ENCODE measurements at places on chromosomes 7 and 10.
A peak's percentile ranks its signal among the peaks of the same experiment; 100 is the strongest.

GRCh38 chr7:97667359-97667758, 64.5 kb upstream of the TAC1 start:
- DNase-seq, result no peak

- no peak for DNase-seq
Observed at GRCh38 chr10:98487649-98488048, 40.9 kb upstream of the HPS1 start.

DNA sequence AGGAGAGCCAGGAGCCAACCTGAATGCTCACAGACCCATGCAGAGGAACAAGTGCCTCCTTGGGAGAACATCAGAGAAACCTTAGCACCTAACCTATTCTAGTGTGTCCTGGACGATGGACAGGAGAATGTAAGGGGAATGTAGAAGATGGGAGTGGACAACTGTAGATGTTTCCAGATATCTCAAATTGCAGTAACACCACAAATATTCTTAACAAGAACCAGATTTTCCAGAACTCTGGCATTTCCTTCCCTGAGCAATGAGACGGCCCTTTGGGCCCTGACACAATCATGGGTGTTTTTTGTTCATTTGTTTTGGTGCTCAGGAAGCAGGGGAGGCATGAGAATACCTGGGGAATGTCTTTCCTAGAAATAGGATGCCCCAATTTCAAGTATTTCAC, 196.1 kb upstream of the PRSS1 start:
- no peak for DNase-seq

GRCh38 chr7:15341817-15342216, 220.0 kb downstream of the AGMO start:
- DNase-seq, result no peak

GRCh38 chr7:74013539-74014272, 14.3 kb upstream of the ELN start:
- no peak for DNase-seq

DNA sequence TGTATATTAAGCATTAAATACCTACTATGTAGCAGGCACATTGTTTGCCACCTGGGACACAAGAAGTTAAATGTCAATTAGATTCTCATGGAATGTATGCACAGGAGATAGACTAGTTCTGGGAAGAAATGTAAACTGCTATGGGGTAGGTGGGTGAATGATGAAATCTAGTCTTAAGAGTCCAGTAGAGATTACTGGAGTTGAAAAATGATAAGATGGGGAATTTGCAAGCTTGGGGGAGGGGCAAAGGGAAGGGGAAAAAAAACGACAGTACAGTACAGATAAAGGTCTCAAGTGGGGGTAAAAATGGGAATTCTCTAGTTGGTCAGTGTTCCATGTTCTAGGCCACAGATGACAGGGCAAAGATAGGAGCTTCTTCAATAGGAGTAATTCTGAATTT, 94.4 kb downstream of the ATE1 start:
- no peak for DNase-seq

DNA sequence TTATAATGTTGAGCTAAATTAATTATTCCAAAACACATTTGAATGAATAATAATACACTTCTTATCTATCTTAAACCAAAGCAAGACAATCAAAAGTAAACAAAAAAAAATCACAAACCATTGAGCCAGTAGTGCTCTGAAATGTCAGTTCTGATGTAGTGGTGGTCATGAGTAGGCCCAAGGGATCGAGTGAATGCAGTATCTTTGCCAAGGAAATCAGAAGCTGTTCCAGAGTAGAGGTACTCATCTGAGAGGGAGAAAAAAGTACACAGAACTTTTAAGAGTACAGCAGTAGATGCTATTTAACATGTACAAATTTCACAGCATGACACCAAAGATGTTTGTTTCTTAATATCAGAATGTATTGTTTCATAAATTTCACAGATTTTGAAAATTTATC, 121.5 kb downstream of the SEMA3D start:
- DNase-seq, result no peak

- peak; percentile 36 for DNase-seq
Observed at GRCh38 chr10:60964257-60965235, 20.6 kb upstream of the RHOBTB1 start.

DNA sequence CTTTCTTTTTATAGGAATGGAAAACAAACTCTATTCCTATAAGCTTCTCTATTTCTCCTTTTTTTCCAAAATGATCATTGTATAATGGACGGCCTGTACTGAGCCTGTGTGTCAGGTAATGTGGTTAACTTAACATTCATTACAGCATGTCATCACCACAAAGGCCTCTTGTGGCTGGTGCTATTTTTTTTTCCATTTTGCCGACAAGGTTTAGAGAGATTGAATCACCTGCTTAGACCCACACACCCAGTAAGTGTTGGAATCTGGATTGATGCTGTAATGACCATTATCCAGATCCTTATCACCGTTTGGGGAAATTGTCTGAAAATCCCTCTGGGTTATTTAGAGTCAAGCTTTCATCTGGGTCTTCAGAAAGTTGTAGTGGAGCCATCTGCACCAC, 18.5 kb downstream of the AKR1B15 start:
- DNase-seq, result no peak

DNA sequence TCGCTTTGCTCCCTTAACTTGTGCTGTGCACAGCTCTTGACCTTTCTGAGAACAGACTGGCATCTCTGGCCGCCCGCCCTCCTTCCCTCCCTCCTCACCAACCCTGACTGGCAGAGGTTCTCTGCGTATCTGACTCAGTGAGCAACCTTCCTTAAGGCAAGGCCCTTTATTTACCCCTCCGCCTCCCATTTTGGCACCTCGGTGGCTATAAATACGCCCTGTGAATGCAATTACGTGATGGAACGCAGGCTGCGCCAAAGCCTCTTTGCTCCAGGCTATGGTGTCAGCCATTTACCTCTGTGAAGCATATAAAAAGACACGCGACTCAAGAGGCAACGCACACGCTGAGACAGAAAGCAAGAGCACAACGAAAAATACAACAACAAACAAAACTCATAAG, 764.3 kb downstream of the SUGCT start:
- DNase-seq, result no peak

DNA sequence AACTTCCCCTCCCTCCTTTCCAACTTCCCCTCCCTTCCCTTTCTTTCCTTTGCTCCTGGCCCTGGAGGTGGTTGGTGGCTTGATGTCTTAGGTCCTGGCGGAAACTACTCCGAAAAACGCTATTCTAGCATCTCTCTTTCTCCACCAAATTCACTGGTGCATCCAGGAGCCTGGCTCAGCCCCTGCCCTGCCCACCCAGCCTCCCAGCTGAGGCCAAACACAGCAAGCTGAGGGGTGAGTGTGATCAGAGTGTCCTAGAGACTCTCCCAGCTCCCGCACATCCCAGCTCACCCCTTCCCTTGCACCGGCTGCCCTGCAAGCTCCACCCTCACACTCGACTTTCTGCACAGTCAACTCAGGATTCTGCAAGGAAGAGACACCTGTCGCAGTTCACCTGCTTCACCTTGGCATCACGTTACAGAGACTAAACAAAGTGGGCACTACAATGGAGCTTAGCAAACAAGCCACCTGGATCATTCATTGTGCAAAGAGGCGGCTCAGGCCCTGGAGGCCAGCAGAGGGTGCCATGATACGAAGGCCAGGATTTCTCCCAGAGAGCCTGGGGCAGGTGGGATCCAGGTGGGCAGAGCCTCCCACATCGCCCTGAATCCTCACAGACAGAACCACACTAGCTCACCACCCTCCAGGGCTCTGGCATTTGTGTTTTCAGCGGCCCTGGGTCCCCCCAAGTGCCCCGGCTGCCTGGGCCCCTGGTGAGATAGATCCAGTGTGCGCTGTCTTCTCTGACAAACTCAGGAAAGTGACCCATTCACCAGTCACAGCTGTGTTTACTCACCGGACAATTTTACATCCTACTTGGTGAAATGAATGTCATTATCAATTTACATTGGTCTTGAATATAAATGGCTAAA, 169.6 kb downstream of the TCERG1L start:
- no peak for DNase-seq

- no peak for DNase-seq
Observed at GRCh38 chr7:668139-668931, 58.2 kb upstream of the DNAAF5 start.

DNA sequence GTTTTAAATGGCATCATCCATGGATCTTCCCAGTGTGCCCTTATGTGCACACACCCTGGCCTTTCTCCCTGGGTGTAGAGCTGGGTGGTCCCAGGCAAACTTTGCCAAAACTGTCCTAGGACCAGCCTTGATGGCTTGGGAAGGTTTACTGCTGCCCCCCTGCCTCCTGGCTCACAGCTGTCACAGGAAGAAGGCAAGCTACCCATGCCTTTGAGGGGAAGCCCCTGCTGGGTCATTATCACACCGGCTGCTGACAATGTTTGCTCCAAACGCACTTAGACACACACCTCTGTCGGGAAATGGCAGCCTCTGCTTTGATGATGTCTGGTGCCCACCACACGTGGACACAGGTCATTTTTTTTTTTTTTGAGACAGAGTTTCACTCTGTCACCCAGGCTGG, 25.2 kb upstream of the FIGNL1 start:
- DNase-seq, result no peak

- DNase-seq, result no peak
Observed at GRCh38 chr7:100908512-100908911, 12.8 kb upstream of the ACHE start.

- no peak for DNase-seq
Observed at GRCh38 chr10:89283936-89284475, 17.8 kb upstream of the IFIT2 start.

- no peak for DNase-seq
Observed at GRCh38 chr7:128053023-128053422, 21.8 kb upstream of the LRRC4 start.

GRCh38 chr7:56009695-56010094, 41.5 kb downstream of the PSPH start:
- no peak for DNase-seq

- DNase-seq, result no peak
Observed at GRCh38 chr10:116877391-116877790, 28.1 kb downstream of the ENO4 start.

DNA sequence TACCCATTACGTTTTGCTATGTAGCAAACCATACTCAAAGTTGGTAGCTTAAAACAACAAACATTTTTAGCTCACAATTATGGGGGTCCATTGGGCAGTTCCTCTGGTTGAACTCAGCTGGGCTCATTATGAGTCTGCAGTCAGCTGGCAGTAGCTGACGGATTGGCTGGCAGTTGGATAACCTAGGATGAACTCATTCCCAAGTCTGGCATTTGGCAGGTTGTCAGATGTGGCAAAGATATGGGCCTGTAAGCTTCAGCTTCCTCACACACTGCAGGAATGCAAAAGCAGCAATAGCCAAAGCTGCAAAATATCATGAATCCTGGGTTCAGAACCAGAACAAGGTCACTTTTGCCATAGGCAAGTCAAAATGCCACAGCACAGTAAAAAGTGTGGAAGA, 412.2 kb upstream of the SORCS1 start:
- no peak for DNase-seq

DNA sequence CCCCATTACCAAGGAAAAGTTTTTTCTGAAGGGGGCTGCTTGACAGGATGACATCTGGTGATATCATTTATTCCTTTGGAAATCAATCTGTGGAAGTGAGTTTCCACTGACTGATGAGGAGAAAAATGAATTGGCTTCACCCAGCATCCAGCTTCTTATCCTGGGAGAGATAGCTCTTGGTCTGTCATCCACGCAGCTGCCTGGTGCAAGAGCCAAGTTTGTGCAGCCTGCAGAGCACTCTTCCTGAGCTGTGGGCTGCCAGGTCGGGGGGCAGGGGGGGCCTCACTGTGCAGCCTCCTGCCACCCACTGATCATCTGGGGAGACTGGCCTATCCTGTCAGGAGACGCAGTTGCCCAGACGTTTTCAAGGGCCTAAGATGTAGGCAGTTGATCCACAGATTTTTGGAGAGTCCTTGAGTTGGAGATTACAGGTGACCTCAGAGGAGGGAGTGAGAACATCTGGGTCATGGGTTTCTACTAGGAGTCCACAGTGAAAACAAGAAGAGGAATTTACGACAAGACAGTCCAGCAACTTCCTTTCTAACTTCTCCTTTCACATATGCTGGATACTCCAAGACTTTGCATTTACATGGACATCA, 75.4 kb downstream of the EGFR start:
- no peak for DNase-seq

- DNase-seq, result no peak
Observed at GRCh38 chr10:17961551-17962422, 10.1 kb downstream of the SLC39A12 start.

- DNase-seq, result no peak
Observed at GRCh38 chr10:116611153-116611545, 9.6 kb upstream of the PNLIPRP2 start.

- DNase-seq, result no peak
Observed at GRCh38 chr7:93559639-93560491, 14.7 kb downstream of the CALCR start.

- no peak for DNase-seq
Observed at GRCh38 chr7:32047075-32047474, 23.1 kb downstream of the PDE1C start.

DNA sequence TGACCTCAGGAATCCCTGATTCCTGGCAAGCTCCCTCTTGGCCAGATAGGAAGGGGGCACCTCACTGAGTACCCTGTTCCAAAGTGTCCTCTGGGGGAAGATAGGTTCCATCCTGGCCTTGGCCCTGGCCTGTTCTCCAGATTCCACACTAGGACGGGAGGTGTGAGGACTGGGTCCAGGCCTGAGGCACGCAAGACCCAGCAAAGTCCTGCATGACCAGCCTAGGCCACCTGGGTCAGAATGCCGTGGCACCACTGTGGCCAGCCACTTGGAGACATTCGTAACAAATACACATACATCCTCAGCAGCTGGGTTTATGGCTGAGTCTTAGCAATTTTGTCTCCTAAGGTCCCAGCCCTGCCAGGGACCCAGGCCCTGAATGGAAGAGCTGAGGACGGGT, 23.3 kb upstream of the TLX1 start:
- DNase-seq, result no peak

- DNase-seq, result no peak
Observed at GRCh38 chr7:38311329-38311937, 38.0 kb upstream of the TARP start.

DNA sequence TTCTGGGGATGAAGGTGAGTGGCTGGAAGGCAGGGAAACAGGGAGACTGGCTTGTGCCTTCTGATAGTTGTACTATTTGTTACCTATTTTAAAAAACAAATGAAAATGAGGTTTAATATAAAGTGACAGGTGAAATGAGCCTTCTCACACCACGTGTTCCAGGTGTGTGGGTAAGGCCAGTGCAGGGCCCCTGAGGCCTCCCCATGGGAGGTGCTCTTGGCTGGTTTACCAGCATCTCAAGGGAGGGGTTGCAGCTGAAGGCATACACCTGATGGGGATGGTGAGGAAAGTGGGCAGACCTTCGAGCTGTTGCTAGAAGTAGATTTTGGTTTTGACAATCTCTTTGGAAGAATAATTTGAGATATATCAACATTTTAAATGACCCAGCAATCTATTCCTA, 103.6 kb downstream of the ARHGAP22 start:
- DNase-seq, result no peak

GRCh38 chr7:1977876-1978441, 254.8 kb downstream of the MAD1L1 start:
- DNase-seq, result no peak

DNA sequence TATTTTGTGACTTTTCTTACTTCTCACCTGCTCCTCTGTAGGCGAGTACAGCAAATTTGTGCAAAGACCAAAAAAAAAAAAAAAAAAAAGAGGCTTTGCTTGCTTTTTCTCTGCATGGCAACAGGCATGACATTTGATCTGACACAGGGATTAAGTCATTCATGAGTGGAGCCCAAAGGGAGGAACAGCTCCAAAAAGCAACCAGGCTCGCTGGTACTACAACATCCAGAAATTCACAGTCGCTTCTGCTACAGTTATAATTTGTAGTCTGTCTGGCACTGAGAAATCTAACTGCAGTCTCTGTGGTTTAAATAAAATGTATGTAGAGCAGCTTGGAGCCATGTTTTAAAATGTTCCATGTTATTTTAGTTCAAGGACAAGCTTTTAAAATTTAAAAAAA, 31.7 kb downstream of the MKX start:
- no peak for DNase-seq
